Left forelimb (tissue), 1 donor: ENCODE measurements at places on chromosomes 3 and 15.

DNA sequence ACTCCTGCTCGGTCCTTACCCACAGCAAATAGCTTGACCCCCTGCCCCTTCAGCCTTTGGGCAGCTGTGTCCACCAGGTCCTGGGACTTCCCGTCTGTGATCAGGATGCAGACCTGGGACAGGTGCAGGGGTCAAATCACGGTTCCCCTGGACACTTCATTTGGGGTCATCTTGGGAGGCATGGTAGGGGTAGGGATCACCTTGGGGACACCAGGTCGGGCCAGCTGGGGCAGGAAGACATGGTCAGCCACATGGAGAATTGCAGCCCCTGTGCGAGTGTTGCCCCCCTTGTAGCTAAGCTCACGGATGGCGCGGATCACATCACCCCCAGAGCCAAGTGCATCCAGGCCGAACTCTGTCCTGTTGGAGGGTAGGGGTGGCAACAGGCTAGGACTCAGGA lies 1.8 kb downstream of the COL7A1 start:
- DNase-seq = no peak

DNA sequence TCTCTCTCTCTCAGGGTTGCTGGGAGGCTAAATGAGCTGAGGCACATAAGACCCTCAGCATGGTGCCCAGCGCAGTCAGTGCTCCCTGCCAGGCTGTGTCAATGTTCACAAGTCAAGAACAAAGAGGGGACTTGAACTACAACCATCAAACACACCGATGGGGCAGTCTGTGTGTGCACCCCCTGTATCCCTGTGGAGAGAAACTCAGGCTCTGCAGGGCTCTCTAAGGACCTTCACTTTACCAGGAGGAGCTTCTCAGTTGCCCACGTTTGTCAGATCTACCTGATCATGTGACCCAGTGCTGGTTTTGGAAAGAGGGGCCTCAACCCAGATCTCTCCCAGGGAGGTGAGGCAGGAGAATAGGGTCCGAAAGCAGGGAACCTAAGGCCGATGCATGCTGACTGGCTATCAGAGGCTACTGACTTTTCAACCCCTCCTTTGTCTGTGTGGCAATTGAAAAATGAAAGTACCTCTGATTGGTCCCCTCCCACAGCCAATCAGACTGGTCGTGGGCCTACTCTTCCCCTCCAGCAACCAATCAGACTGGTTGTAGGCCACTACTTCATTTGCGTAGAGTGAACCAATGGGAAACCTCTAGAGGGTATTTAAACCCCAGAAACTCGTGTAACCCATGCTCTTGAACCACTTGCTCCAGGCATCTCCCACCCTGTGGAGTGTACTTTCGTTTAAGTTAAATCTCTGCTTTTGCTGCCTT lies 34.0 kb downstream of the RHCG start:
- no peak for DNase-seq

DNA sequence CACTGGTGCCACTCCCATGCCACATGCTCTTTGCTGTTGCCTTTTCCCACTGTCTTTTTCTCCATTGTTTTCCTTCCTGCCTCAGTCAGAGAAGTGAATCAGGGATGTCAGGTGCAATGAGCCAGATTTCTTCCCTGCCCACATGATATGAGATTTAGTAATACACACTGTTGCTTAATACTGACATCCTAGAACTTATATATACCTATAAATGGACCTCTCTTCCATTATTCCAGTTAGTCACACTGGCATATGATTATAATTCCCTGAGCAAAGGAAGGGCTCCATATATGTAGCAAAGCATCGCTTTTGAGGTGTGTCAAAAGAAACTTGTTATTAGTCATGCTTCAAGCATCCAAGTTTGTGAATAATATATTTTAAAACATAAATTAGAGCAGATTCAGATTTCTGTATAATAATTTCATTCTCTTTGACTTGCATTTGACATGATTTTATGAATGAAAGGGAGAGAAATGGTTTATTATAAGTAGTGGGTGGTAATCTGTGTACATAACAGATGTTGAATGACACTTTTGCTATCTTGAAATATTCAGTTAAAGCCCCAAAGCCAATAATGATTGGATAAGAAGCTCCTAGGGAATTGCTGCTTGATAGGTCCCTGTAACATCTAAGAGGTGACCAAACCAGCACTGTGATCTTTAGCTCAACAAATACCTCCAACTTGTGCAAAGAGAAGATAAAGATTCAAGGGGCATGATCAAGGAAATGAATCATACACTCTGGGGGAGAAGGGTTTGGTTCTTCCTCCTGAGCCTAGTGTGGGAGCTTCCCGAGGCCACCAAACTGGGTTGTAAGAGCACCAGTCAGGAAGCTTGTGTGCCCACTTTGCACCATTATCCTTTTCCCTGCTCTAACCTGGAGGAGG lies 48.6 kb downstream of the CHST2 start:
- no peak for DNase-seq

DNA sequence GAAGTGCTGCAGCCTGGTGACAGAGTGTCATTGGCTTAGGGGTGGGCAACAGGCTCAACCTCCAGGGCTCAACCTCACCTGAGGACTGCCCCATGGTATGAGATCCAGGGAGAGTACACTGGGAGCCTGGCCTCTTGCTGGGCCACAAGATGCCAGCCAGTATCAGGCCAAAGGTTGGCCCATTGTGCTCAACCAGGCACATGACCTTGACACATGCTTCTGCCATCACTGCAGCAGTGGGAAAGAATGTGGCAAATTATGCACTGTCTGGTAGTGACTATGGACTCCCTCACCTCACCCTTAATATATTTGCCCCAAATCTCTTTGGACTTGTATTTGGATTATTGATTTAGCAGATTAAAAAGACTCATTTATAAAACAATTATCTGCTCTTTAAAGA lies 233.9 kb upstream of the GOLGA6L4 start:
- DNase-seq = no peak

DNA sequence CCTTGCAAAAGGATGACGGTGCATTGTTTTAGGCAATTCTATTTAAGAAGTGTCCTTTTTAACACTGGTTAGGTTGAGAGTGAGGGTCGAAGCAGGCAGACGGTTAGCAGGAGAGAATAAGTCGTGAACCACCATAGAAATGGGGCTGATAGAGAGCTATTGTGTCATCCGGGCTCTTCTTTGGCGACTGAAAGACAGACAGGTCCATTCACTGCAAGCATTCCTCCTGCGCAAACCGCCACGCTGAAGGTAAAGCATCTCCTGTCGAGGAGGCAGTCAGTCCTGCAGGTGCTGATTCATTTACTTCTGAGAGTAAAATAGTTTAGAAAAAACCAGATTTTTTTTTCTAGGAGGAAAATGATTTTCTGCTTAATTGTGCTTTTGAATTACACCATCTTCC lies 1002.8 kb upstream of the NR2F2 start:
- DNase-seq = no peak
